Right ventricle myocardium superior (tissue), 1 donor: ENCODE measurements at places on chromosomes 11 and 22. TPM values are rescaled to one million over a fixed set of nuclear protein-coding genes. Genes with fewer than 3 reads are reported as not detected.

- DNase-seq = no peak
These were observed 15.1 kb downstream of the CWC15 start for GRCh38 chr11:94958121-94958696.

- no peak for DNase-seq
These were observed 81.6 kb downstream of the PDHX start for GRCh38 chr11:34997952-34998528.

GRCh38 chr11:45816614-45817013, 11.7 kb downstream of the SLC35C1 start:
- no peak for DNase-seq

DNA sequence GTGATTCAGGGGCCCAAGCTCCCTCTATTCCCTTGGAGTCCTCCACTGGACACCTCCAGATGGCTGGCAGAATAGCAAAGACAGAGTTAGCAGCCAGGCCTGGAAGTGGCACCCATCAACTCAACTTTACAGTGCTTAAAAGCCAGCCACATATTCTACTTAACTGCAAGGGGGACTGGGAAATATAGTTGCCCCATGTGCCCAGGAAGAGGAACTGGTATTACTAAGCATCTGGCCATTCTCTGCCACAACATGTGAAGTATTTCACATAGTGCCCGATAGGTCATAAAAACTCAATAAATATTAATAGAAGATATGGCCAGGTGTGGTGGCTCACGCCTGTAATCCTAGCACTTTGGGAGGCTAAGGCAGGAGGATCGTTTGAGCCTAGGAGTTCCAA, 5.5 kb upstream of the IL10RA start:
- DNase-seq = no peak

- no peak for DNase-seq
These were observed 37.7 kb downstream of the TCIRG1 start for GRCh38 chr11:68076371-68077042.

The SERPINH1 gene
- 54.0 TPM for total RNA-seq

The OR8B4 gene
- total RNA-seq = not detected
